AG08396 (cell line): ENCODE measurements at places on chromosomes 4 and X.

- DNase-seq, result peak; percentile 30
These were observed 228.8 kb upstream of the PGRMC2 start for GRCh38 chr4:128516301-128516969.

DNA sequence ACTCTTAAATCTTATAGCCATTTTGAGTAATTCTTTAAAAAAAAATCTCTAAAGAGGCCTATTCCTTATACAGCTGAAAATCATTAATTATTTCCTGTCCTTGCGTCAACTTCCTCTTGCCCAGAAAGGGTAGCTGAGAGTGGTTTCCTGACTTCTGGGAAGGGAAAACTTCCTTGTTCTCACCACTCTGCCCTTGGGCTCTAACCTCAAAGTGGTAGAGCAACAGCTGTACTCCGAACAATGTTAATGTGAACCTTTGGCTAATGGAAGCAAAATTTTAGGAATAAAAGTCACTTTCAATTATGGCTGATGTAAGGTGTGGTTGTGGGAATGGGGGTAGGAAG, 15.3 kb downstream of the KLHL2 start:
- no peak for DNase-seq

DNA sequence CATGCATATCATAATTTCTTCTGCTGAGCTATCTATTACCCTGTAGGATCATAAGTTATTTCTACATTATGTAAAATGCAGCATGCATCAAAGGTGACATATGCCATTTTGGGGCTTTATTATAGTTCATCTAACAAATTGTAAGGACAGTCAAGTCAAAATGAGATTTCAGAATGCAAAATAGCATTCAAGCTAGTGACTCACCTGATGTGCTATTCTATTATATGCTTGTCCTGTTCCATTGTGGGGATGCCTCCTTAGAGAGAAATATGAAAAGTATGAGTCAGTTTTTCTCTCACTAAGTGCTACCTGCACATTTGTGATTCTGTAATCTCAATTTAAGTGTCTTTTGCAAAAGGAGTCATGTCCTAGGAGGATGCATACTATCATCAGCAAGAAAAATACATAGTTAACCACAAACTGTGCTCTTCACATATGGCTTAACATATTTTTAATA, 647.0 kb upstream of the PCDH10 start:
- no peak for DNase-seq

DNA sequence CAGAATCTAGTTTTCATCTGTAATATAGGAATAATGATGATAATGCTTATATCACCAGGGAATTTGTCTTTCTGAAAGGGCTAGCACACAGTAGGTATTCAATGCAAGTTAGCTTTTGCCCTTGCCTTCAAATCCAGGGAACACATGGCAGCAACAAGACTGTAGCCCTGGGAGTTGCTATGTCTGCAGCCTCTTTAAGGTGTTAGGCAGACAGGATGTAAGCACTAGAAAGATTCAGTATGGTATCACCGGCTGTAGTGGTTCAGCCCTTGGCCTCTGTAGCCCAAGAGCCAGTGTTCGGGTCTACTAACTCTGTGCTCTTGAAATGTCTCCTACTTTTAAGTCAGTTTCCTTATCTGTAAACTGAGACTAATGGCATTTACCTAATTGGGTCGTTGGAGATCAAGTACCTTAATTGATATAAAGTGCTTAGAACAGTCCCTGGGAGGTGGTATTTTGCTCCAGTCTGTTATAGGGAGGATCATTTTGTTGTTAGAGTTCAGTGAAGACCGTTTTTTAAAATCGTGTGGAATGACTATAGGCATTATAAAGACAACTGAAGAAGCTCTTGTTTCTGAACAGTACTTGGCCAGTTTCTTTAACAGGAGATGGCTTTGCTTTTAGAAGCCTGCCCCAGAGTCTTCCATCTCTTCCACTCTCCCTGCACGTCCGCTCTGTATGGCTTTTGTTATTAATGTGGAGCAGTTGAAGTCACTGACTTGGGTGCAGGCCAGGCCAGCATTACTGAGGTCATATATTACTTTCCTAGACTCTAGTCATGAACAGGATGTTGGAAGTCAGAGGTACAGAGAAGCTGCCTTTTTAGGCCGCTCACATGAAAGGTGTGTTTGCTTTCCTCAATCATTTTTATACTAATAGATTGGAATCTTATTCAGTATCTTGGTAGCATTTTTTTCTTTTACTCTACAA, 44.8 kb downstream of the GAB1 start:
- DNase-seq, result peak; percentile 48

DNA sequence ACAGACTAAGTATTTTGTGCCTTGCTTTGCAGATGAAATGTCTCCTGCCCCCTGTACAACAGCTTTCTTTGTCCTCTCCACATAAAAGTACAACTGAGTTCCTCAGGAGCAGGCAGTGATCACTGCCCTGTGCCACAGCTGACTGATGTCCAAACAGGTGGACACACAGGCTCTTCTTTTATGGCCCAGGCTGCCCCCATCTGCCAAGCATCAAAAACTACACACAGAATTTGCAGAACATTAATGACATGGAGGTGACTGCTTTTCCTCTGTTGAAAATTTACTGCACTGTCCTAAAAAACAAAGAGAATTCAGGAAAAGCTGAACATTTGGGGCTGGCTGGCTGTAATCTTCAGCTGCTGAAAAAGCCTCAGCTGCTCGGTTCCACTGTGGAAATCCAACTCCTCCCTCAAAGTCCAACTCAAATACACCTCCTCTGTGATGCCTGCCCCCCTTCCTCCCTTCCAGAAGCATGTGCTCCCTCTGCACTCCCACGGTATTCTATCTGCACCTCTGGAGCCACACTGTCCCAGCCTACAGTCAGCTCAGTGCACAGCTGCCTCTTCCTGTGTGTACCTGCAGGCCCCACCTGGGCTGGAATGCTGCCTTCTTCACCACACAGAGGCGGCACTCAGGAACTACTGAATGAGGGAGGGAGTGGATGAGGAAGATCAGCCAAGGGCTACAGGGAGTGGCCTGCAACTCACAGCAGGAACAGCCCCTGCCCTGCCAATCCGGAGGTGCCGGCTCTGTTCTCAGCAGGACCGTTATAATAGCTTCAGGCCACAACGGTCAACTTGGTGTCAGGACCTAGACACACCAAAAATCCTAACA, 10.3 kb downstream of the AFAP1 start:
- DNase-seq, result no peak

GRCh38 chrX:46670316-46670715, 88.6 kb downstream of the SLC9A7 start:
- no peak for DNase-seq
